ENCODE measurements at places on chromosomes 5 and 9. TPM values are rescaled to one million over a fixed set of nuclear protein-coding genes. Genes with fewer than 3 reads are reported as not detected.
A peak's percentile ranks its signal among the peaks of the same experiment; 100 is the strongest.

DNA sequence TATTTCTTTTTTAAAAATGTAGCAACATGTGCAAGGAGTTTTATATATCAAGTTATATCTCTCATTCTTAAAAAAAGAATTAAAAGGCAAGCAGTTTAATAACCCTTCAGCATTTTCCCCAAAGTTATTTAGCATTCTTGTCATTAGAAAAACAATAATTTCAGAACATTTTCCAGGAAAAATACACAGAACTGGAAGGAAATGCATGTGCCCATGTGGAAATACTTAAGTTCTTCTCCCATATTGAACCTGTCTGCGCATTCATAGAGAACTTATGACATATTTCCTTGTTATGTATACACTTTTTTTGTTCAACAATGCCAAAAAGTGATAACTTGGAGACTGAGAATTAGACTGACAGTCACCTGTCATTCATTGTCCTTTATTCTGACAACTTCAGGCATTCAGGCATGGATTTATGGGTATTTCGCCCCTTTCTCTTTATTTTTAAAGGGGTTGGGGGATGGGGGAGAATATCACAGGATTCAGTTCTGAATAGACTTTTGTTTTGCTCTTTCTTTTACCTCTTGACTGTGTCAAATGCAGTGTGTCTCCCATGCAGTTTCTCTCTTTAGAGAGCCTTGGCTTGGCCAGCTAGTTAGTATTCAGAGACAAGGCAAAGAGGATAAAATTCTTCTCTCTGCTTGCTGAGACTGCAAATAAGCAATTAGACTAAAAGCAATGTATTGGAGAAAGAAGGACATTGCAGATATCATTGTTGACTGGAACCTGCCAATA lies 701.0 kb downstream of the NR2F1-AS1 start:
- DNase-seq = no peak

DNA sequence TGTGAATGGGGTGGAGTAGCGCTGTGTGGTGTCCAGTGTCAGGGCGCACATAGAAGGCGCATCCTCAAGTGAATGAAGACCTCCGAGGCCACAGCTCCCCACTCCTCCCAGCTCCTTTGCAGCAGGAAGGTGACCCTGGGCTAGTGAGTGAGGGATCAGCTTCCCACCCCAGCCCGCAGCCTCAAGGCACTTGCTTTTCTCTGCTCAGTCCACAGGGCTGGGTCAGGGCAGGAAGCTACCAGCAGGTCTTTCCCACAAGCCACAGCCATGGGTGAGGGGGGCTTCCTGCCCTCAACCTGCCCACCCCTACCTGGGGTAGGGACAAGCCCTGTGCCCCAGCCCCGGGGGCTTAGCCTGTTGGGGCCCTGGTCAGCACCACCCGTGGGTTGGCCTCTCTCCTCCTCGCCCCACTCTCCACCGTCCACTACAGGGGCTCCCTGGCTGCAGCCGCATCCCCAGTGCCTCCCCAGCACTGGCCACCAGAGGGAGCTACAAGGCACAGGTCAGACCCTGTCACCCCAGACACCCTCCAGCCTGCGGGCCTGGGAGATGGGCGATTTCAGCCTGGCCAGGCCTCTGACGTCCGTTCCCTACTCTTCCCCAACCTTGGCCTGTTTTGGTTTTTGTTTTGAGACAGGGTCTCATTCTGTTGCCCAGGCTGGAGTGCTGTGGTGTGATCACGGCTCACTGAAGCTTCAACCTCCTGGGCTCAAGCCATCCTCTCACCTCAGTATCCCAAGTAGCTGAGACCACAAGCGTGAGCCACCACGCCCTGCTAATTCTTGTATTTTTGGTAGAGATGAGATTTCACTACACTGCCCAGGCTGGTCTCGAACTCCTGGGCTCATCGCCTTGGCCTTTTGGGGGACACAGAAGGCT lies 1.3 kb upstream of the ABCA2 start:
- DNase-seq = peak; percentile 84

DNA sequence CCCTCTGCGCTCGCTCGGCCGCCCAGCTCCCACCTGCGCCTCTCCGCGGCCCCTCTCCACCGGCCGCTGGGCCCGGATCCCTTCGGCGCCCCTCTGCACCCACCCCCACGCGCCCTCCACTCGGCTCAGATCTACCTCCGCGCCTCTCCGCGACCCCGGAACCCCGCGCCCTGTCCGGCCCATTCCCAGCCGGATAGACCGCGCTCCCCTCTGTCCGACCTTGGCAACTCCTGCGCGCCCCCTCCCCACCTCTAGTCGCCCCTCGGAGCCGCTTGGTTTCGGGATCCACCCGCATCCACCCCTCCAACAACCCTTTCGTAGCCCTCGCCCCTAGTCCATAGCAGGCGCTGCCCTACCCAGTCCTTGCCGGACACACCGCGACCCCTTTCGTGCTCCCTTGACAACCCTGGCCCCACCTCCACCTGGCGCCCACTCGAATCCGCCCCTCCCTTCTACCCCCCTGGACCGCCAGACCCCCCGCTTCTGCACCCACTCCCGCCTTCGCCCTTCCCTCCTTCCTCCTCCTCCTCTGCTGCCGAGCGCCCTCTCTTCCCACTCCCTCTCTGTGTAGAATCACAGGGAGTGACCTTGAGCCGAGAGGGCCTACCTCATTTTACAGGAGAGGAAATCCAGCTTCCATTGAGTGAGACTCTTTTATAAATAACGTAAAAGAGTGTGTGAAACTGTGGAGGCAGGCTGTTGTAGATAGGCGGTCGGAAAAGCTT lies 525 bp upstream of the AK3 start:
- peak; percentile 74 for DNase-seq

GRCh38 chr5:177497292-177498012 lies at the start of gene PDLIM7:
Gene PDLIM7, minus strand, starts transcription at chr5:177497604. Its CDS starts 1,092 bp downstream, at chr5:177496512.
- peak; percentile 99 for DNase-seq

DNA sequence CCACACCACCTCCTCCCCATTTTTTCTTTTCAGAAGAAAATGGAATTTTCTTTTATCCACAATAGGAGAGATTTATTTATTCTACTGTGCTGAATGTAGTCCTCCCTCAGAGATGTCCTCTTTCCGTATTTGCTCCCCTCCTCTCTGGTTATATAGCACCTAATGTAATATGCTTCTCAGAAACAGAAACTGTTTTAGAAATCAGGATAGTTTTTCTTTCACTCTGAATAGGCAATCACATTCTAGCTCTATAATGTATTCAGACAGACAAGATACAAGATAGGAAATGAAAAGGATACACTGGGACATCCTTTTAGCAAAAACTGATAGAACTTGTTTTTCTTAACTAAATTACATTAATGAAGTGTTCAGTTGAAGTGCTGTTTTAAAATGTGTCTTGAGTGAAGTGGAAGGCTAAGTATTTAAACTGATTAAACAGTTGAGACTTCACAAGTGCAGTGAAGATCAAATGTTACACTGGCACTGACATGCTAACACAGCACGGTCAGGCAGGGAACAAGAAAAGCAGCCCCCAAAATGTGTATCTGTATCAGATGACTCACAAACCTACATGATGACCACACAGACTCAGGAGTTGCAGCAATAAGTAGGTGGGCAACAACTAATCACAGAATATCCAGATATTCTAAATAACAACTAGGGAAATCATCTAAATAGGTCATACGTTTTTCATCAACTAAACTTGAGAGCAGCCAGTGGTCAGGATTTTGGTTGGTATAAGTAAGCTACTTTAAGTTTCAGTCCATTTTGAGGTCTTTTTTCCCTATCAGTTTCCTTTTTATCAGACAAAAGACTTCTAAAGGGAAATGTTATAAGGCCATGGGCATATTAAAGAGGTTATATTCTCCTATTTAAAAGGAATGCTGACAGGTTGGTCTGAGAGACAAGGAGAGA lies 260.4 kb downstream of the MLLT3 start:
- no peak for DNase-seq

DNA sequence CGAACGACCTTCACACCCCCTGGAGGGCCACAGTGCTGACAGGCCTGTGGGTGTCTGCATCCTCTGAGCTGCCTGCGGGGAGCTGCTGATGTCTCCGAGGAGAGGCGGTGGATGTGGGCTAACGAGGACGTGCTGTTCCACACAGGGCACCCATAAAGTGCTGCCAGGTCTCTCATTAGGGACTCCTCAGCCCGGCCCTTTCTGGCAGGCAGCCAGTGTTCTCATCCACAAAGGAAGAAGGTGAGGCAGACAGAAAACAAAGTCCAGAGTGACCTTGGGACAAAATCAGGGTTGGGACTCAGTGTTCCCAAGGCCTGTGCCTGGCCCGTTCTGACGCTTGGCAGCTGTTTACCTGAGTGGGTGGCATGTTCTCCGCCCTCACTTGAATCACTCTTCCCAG lies 29.3 kb downstream of the CARTPT start:
- peak; percentile 67 for DNase-seq

GRCh38 chr9:125674981-125675973 lies 31.7 kb downstream of the MAPKAP1 start:
- no peak for DNase-seq

- DNase-seq = no peak
Observed at GRCh38 chr9:79360387-79361347, 211.1 kb upstream of the TLE4 start.

Gene PPP2R2B
- total RNA-seq = 19.6 TPM

Gene GFI1B
- not detected for total RNA-seq

DNA sequence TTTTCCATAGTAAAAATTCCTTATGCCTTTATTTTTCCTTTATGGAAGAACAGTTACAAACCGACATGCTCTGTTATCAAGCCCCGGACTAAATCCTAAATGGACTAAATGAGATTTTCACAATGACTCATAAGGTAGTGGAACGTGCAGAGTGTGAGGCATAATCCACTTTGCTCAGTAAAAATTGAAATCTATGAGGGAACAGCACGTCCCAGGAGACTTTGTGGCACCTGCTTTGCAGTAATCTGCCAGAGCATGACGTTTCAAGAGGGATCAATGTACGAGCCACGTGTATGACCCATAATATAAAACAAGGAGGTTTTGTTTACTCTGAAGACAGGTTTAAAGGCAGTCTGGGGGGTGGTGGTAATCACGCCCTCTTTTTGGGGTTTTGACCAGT lies 83.8 kb upstream of the GNA14 start:
- DNase-seq = no peak

GRCh38 chr5:179930788-179931473 lies 23.2 kb upstream of the TBC1D9B start:
- no peak for DNase-seq

Gene ZBTB34
- 9.7 TPM for total RNA-seq

Gene GPR151
- not detected for total RNA-seq

DNA sequence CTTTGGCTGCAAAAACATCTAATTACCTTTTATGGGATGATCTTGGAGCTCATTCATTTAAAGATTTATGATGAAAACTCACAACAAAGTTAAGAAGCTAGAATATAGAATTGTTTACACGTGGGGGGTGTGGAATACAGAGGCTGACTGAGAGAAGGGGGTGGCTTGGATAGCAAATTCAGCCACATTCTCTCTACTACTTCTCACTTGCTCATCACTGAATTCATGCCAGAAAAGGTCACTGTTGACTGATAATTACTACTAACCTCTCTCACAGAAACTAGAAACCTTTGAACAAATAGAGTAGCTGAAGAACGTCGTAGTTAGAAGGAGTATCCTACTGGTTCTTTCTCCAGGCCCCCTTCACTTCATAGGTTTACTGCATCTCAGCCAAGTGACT lies 808.2 kb downstream of the BRINP1 start:
- no peak for DNase-seq

Gene FUT7
- 0.41 TPM for total RNA-seq

GRCh38 chr5:179378441-179379271 lies 33.4 kb upstream of the ADAMTS2 start:
- DNase-seq = peak; percentile 46

DNA sequence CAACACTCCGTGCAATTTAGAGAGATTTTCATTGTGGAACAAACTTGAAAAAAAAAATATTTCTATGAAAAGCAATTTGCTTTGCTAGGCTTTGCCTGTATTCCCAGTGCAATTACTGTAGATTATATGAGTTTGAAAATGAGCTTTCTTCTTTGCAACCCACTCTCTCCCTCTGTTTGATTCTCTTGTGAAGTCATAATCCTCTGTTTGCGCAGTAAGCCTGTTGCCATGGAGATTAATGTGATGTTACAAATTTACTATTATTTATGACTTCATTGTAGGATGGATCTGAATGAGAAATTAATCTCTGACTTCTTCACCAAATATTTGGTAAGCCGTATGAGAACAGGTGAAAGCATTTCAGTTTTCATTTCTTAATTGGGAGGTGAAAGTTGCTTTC lies 320.3 kb downstream of the SPATA31D1 start:
- no peak for DNase-seq

GRCh38 chr5:140324617-140325241 lies 21.7 kb downstream of the HBEGF start:
- DNase-seq = no peak

DNA sequence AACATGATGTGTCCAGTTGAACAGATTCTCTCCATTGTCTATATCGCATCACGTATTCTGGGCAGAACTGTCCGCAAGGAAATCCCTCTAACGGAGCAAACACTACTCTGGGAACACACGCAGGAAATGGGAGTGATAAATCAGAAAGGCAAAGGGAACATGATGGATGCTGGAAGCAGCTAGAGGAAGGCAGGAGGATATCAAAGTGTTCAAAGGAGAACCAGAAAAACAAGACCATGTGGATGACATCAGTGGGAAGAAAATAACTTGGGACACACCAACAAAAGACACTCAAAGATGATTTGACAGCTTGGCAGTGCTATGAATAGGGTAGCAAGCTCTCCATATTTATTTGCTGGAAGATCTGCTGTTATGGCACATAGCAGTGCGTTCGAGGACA lies 142.9 kb downstream of the PLK2 start:
- no peak for DNase-seq

Gene NRG2
- 3.4 TPM for total RNA-seq

Gene TMC1
- not detected for total RNA-seq

GRCh38 chr5:33032271-33033070 lies 321.4 kb downstream of the NPR3 start:
- DNase-seq = no peak

- DNase-seq = peak; percentile 89
Observed at GRCh38 chr9:94065535-94065961, 18.7 kb upstream of the PTPDC1 start.

Gene RNF183
- not detected for total RNA-seq

Gene AFAP1L1
- total RNA-seq = 5.9 TPM

Gene OLFML2A
- 60.0 TPM for total RNA-seq

DNA sequence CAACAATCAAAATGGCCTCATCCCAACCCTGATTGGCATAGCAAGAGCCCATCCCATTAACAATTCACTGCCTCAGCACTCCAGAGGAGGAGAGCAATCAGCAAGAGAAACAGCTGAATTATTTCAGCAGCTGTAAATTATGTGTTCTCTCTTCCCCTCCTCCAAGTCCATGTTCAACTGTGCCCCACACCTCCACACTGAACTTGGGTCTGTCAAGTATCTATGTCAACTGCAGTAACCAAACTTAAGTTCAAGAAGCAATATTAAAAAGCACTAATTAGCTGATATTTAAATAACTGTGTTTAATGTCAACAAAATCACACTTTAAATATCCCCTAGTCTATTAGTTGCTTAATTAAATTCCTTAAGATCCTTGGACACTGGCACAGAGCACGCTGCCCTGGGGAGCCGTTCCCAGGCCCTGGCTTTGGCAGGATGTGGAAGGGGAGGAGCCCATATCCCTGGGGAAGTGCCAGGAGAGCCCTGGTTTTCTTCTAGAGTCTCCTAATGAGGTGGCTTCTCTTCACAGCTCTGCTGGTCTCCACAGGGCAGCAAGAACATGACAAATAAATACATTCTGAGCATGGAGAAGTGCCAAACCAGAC lies 50.6 kb downstream of the SIL1 start:
- peak; percentile 95 for DNase-seq

- DNase-seq = no peak
Observed at GRCh38 chr5:119327018-119327417, 28.8 kb upstream of the TNFAIP8 start.
